ENCODE measurements at places on chromosomes 1 and 21. TPM values are rescaled to one million over a fixed set of nuclear protein-coding genes. Genes with fewer than 3 reads are reported as not detected.
A peak's percentile ranks its signal among the peaks of the same experiment; 100 is the strongest.

DNA sequence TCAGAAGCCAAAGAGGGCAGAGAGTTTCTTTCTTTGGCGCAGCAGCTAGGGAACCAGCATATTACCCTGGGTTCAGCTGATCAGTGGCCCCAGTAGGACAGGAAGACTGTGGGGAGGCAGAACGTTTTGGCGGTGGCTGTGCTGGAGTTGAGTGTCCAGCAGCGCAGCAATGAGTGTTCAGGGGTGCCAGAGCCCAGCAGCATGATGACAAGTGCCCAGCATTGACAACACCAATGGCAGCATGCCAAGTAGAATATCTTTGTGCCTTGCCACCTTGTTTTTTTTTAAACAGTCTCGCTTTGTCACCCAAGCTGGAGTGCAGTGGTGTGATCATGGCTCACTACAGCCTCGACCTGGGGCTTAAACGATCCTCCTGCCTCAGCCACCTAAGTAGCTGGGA, 106.7 kb upstream of the CDC42BPA start:
- DNase-seq: no peak

BMP8B gene
- under 0.01 TPM for total RNA-seq

DMRTB1 gene
- total RNA-seq: not detected

KPRP gene
- not detected for total RNA-seq

- DNase-seq: no peak
Observed at GRCh38 chr21:38734646-38735365, 70.9 kb upstream of the ETS2 start.

DNA sequence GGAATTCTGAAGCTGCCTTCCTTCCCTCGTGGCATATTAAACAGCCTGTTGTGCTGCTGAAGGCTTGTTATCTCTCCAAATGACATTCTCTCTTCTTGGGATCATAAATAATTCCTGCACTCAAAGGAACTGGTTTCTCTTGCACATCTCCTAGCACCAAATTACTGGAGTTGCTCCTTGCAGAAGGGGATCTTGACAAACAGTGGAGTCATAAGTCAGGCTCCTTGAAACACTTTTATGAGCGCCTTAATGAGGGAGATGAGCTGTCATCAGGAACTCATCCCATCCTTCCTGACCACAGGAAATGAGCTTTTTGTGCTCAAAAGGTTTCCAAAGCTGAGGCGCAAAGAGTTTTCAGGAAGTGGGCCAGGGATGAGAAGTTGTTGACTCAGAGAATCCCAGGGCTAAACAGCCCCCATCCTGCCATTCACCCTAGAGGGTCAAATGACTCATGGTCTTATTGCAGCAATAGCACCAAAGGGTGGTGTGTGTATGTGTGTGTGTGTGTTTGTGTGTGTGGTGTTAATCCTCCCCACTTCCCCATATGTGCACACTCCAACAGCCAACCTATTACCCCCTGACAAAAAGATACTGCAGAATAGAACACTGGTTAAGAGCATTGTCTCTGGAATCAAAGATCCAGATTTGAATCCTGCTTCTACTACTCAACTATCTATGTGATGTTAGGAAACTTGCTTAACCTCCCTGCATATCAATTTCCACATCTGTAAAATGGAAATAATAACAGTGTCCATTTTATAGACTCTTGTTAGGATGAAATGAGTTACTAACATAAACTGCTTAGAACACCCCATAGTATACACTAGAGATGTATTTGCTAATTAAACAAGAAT, 2.8 kb upstream of the PHC2 start:
- peak; percentile 99 for DNase-seq

- no peak for DNase-seq
Observed at GRCh38 chr1:20413776-20414140, 72.3 kb downstream of the CAMK2N1 start.

COX20 gene
- 11.1 TPM for total RNA-seq

GRCh38 chr21:32364387-32364786, 28.4 kb downstream of the URB1 start:
- DNase-seq: peak; percentile 52

RBP7 gene
- not detected for total RNA-seq

DNA sequence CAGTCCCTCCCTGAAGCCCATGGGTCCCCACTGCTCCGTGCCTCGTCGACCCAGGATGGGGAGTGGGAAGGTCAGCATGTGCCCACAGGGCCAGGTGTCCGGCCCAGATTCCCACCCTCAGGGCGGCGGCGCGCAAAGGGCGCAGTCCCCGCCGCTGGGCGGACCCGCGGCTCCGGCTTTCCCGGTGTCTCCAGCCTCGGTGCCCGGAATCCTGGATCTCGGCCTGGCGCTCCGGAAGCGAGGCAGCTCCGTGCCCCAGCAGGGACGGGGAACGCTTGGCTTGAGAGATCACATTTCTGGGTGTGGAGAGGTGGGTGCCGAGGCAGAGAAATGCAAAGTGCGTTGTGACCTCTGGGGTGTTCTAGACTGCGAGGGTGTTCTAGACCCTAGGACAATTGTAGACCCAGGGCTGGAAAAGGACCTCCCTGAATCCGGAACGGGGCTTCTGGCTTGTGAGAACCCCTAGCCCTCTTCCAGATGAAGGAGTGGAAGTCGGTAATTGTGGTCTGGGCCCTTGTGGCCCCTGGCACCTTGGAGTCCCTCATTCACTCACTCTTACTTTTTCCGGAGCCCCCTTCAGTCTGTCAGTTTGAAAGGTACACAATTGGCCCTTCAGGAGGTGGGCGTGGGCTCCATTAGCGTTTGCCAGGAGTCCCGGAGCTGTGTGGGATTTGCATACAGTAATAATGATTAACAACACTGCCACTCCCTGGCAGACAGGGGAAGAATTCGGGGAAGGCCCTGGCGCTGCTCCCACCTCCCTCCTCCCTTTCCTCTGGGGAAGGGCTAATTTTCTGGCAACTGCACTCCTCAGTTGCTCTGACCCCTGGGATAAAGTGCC, 1.6 kb upstream of the KCND3 start:
- DNase-seq: peak; percentile 6

CFAP107 gene
- not detected for total RNA-seq

GRCh38 chr1:39892601-39893595, 8.8 kb downstream of the MYCL start:
- no peak for DNase-seq

CFAP57 gene
- total RNA-seq: 0.20 TPM

- DNase-seq: peak; percentile 79
Observed at GRCh38 chr1:154878371-154879037, 8.4 kb upstream of the KCNN3 start.

- DNase-seq: no peak
Observed at GRCh38 chr1:203899353-203899716, 37.9 kb downstream of the SNRPE start.

MYOM3 gene
- total RNA-seq: not detected

DNA sequence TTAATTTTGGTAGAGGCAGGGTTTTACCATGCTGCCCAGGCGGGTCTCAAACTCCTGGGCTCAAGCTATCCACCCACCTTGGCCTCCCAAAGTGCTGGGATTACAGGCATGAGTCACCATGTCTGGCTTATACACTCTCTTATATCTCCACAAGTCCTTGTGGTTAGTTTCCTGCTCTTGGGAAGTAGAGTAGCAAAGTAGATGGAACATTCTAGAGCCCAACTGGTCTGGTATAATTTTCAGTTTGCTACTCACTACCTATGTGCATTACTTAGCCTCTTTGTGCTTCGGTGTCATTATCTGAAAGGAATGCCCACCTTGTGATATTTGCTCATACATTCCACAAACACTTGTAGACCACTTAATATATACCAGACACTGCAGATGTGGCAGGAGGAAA, 96.6 kb upstream of the IPO9 start:
- DNase-seq: no peak
